Adrenal gland (tissue), 19 donors: ENCODE measurements at places on chromosomes 11 and 22.

GRCh38 chr22:19040888-19041703 lies 81.1 kb downstream of the DGCR2 start:
- DNase-seq = no peak

DNA sequence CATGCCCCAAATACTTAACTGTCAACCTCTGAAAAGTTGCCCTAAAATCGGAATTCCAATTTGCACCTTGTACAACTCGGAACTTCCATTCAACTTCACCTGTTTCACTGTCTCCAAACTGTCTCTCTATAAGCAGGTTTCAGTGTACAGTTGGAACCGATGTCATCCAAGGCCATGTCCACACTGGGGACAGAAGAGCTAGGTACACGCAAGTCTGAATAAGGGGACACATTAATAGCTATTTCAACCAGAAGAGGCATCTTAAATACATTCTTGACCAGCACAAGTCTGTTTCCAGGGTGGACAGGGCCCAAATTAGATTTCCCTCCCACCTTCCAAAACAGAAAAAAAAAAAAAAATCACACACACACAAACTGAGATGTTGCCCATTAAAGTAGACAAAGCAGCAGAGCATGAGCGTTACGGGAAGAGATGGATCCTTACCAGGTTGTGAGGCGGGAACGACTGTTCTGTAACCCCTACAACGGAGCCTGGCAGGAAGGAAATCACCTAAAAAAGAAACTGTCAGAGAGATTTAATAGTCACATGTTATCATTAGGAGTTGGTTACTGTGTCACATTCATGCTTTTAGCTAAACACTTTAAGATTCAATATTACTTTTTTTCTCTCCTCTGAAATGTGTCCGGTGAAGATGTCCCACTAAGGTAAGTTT lies 1.7 kb downstream of the CREBZF start:
- DNase-seq = no peak

GRCh38 chr11:41306431-41306830 lies 153.0 kb downstream of the LRRC4C start:
- no peak for DNase-seq

DNA sequence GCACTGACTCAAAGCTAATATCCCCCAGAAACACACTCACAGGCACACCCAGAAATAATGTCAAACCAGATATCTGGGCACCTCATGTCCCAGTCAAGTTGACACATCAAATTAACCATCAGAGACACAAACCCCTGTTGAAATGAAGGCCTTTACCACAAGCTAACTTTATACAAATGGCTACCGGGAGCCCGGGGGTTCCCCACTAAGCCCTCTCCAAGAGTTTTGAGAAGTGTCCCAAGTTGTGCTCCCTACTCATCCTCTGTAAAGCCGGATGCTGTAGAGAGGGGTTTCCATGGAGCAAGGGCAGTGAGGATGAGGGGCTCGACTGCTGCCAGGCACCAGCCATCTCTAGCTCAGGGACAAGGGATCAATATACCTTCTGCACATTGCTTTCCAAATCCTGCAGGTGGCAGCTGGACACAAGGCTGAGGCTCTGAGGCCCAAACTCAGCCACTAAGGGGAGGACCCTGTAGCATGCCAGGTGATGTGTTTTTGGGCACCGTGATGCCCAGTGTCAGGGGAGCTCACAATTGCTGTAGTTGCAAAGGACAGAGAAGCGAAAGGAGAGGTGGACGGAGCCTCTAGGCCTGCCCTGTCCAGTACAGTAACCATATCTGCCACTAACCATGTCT lies 145.7 kb downstream of the TTC17 start:
- DNase-seq = peak; percentile 65

DNA sequence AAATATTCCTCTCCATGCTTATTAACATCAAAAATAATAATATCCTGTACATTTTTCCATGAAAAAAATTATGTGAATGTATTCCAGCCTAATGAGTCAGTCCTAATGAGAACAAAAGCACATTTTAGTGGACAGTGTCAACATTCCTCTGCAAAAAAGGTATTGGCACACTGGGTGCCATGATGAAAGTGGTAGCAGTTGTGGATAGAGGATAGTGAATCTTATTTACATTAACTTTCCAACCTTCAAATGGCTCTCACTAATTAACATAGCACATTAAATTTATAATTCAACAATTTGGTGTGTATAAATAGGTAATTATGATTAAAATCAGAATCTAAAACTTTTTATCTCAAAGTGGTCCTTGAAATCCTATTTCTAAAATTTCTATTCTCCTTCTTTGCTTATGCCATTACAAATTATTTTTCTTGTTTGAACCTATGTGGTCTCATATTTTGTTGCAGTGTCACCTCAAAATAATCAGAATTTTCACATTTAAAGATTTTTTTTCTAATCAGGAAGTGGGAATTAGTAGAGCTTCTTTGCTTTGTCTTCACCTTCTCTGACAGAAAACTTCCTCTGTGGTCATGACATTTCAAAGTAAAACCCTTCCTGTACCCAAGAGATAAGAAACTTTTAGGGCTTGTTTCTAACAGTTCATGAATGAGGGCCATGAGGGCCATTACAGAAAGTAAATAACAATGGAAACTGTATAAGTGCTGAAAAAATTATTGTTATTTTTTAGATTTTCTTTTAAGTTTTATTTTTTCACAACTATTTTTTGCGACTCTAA lies 18.7 kb downstream of the SOX6 start:
- no peak for DNase-seq

DNA sequence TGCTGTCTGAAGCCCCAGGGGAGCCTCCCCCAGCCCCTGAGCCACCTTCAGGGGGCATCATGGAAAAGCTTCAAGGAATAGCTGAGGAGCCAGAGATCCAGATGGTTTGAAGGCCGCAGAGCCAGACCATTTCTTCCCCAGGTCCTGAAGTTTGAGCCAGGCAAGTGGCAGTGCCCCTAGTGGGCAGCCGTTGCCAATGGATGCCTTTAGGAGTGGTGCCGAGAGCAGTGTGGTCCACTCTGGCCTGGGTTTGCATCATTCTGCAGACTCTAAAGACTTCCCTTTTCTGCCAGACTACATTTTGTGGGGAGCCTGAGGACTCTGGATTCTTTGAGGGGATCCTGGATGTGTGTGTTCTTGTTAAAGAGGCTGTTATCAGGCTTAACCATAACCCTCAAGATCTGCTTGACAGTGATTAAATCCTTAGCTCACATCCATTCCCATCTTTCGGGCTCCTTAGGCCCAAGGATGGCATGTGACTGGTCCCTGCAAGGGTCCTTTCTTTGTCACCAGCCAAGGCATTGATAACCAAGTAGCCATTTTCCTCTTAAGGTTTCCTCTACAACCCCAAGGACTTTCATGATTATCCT lies 13.1 kb downstream of the HINFP start:
- DNase-seq = peak; percentile 43

DNA sequence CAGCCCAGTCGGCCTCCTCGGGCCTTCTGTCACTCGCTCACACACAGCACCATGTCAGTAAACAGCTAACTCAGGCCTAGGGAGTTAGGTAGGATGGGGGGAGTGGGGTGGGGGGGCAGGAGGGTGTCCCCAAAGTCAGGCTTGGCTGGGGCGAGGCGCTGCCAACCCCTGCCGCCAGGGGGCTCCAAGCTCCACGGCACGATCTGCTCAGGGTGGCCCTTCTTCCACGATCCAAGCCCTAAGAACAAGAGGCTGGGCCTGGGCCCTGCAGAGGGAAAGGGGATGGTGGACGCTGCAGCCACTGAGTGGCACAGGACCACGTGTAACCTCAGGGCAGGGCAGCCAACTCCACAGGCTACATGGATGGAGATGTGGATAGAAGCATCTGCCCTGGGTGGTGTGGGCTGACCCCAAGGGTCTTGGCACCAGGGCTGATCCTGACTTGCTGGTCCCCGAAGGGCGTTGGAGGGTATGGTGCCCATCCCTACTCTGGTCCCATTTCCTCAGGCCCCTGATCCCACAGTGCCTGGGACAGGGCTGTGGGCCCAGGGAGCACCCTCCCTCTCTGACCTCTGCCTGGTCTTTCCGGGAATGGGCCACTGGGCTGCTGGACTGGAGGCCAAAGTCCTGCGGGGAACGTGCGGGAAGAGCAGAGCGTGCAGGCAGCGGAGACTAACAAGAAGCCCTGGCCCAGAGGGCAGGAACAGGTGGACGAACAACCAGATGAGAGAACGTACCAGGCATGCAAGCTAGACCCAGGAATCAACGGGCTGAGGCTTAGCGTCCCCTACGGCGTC lies 29.1 kb upstream of the TXNRD2 start:
- DNase-seq = peak; percentile 89

- DNase-seq = peak; percentile 54
Measured at GRCh38 chr11:60899046-60899936, 7.1 kb downstream of the PRPF19 start.

- no peak for DNase-seq
Measured at GRCh38 chr11:72141066-72141465, 5.5 kb downstream of the FOLR3 start.

GRCh38 chr11:134125507-134125906 lies 56.6 kb downstream of the JAM3 start:
- no peak for DNase-seq

- DNase-seq = no peak
Measured at GRCh38 chr22:49546811-49547585, 280.7 kb downstream of the BRD1 start.

- no peak for DNase-seq
Measured at GRCh38 chr11:128231845-128232410, 355.4 kb downstream of the ETS1 start.

DNA sequence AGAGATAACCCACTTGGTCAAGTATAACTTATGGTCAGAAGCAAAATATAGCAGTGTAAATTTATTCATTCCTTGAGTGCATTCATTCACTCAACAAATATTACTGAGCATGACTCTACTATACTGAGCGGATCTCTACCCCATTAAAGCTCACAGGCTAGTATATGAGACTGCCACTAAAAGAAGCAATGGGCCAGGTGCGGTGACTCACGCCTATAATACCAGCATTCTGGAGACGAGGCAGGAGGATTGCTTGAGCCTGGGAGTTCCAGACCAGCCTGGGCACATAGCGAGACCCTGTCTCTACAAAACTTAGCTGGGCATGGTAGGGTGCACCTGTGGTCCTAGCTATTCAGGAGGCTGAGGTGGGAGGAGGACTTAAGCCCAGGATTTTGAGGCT lies 197.6 kb upstream of the BLID start:
- no peak for DNase-seq

DNA sequence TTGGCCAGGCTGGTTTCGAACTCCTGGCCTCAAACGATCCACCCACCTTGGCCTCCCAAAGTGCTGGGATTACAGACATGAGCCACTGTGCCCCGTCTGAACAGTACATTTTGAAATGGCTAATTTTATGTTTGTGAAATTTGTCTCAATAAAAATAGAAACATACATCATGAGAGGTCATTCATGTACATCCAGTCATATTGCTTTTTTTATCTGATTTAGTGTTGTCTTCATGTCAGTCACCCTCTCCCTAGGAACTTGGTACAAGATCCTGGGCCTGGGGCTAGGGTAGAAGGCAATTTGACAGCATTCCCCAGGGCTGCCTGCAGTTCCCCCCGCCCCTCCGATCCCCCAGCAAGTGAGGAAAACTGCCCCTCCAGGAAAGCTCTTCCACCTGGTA lies 46.6 kb upstream of the RBFOX2 start:
- DNase-seq = no peak

GRCh38 chr11:62190011-62190410 lies at the start of gene SCGB1D1:
Gene SCGB1D1, plus strand, starts transcription at chr11:62190216. Its CDS starts 69 bp downstream, at chr11:62190285.
- DNase-seq = no peak

DNA sequence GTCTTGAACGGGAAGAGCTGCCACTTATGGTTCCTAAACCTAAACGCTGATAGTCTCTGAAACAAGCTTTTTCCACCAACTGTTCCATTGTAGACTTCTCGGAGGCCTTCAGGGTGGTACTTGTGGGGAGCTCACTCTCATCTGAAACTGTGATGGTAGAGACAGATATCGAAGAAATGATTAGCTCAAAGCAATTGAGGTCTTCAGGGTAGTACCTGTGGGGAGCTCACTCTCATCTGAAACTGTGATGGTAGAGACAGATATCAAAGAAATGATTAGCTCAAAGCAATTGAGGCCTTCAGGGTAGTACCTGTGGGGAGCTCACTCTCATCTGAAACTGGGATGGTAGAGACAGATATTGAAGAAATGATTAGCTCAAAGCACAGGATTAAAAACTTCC lies 175.7 kb downstream of the SWAP70 start:
- DNase-seq = no peak

- DNase-seq = no peak
Measured at GRCh38 chr11:111303461-111303860, 5.1 kb downstream of the POU2AF3 start.

- peak; percentile 85 for DNase-seq
Measured at GRCh38 chr11:76318744-76319384, 62.1 kb downstream of the THAP12 start.

DNA sequence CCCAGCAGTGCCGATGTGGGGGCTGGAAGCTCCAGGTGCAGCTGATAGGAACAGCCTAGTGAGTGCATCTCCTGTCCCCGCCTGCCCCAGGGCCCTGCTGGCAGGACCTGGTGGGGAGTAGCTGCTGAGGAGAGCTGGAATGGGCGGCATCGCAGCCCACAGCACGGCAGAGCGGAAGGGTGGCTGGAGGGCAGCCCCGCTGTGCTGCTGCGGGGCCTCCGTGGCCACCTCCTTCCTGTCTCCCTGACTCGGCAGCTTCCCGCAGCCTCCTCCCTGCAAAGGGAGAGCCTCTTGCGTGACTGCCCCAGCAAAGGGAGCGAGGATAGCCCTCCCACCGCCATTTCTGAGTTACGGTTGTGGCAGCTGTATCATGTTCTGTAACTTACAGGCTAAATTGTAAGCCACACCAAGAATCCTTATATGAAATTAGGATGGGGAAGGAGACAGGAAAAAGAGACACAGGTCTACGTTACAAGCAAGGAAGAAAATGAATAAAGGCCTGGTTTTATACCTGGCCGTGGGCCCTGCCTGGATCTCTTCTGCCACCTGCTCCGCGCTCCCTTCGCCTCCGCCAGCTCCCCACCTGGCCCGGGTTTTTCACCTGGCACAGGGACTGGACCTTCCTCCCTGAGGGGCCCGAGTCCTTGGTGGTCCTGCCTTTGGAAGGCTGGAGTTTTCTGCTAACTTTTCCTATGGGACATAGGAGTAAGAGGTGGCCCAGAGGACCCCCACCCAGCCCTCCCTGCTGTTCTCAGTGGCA lies 10.0 kb downstream of the TPCN2 start:
- no peak for DNase-seq

DNA sequence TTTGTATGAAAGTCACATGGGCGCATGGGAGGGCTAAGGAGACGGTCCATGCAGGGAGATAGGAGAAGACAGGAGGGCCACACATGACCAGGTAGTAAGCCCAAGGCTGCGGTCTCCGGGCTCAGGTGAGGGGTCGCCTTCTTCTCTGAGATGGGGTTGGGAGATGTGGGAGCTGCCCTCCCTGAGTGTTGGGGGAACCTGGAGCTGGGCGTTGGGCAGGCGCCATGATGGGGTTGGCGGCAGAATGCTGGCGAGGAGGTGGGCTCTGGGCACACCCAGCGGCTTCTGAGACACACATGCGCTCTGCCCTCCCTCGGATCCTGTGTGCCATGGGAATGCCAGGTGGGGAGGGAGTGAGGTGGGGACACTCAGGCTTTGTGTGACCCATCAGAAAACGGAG lies 254.8 kb downstream of the TBC1D22A start:
- DNase-seq = no peak
